ENCODE measurements at places on chromosomes 1 and 21.

DNA sequence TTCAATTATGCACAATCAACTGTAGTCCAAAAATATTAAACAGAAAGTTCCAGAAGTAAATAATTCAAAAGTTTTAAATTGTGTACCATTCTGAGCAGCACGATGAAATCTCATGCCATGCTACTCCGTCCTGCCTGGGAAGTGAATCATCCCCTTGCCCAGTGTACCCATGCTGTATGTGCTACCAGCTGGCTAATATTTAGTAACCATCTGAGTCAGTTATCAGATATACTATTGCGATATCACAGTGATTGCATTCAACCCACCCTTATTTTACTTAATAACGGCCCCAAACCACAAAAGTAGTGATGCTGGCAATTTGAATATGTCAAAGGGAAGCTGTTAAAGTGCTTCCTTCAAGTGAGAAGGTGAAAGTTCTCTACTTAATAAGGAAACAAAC is 56.2 kb downstream of the EVI5 start:
- no peak for DNase-seq

DNA sequence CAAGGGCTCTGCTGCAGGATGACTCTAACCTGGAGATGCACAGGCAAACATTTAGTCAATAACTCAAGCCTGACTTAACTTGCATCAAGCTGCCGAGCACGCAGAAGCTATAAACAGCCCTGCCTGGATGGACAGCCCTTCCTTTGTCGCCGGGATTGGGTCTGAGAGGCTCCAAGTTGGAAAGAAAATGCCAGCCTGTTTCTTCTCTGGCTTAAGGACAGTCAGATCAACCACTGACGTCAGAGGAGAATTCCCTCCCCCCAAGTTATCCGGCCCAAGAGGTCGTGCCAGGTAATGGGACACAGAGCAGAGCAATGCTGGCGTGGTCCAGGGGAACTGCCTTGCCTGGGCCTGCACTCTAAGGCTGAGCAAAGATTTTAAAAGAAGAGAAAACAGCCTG is 27.1 kb upstream of the LRRC38 start:
- no peak for DNase-seq

- DNase-seq = no peak
Measured at GRCh38 chr1:186112280-186112679, 262.8 kb downstream of the TPR start.

DNA sequence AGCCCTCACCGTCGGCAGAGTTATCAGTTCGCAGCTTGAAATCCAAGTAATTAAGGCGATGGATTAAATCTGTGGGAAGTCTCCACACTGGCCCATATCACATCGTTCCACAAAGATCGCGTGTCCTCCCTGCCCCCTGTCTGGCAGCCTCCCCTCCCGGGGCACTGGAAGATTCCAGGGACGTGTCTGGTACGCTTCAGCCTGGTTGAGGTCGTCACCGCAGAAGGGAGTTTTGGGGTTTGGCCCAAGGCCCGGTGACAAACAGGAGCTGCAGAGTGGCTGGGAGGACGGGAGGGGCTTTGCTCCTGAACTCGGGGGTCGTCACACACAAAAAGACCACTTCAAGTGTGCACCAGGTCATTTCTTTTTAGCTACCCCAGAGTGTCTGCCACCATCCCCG is 51.1 kb downstream of the PRDM16 start:
- DNase-seq = no peak

- DNase-seq = no peak
Measured at GRCh38 chr1:232471250-232471649, 158.7 kb downstream of the SIPA1L2 start.

DNA sequence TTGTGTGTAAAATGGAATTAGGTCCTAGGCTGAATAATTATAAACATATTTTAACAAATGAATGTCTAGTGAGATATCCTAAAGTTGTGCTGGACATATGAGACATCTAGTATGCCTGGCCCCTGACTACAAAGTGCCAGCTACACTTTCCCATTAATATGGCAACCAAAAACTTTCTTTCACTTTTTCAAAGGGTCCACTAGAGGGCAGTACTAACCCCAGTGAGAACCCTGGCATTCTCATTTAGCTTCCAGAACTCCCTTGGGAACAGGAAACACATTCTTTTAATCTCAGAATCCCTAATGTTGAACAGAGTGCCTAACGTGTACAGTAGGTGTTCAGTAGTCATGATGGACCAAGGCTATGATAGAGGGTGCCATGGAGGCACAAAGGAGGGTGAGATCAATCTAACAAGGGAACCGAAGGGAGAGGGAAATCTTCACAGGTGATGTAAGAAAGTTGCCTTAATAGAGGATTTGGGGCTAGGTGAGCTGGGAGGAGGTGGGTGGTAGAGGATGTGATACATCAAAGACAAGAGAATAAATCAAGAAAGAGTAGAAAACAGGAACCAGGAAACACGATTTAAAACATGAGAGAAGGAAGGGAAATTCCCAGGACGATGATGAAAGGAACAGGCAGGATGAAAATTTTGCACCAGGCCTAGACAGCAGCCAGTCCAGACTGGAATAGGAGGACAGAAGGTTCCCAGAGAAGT is 41.6 kb downstream of the NSL1 start:
- peak; percentile 75 for DNase-seq

DNA sequence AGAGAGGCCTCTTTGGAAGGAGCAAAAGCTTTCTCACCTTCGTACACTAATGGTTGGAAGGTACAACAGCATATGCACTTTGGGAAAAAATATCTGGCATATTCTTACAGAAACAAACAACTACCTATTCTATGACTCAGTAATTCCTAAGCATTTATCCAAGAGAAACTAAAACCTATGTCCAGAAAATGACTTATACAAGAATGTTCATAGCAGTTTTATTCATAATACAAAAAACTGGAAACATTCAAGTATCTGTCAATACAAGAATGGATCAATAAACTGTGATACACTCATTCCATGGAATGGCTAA is 8.2 kb downstream of the NBPF1 start:
- DNase-seq = no peak

DNA sequence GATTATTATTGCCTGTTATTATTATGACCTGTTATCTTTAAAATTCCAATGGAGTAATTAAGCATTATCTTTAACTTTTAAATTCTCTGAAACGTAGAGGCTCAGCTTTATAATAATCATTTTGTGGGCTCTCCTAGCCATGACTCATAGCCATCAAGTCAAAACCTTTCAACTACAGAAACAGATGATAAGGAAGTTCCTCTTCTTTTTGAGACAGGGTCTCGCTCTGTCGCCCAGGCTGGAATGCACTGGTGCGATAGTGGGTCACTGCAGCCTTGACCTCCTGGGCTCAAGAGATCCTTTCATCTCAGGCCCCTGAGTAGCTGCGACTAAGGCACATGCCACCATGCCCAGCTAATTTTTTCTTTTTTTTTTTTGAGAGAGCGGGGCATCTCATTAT is 43.5 kb downstream of the CHML start:
- no peak for DNase-seq

DNA sequence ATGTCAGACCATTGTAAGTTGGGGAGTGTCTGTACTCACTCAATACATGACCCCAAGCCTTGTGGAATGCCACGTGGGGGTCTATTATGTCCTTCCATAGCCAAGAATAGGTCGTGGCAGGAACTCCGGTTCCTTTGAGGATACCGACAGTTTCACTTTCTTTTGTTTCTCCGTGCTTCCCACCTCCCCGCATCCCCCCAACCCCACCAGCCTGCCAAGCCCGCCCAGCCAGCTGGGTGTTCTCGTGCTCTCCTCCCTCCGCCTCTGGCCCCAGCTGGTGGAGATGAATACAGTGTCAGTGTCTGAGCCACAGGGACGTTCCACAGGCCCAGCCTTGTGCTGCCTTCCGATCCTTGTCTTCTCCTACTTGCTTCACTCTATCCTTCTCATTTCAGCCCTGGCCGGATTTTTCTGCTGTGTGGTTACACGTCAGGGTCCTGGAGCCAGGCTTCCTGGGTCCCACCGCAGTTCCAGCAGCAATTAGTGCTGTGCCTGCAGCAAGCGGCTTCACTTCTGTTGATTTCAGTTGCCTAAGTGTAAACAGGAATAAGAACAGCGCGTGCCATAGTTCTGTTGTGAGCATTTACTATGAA is 4.1 kb upstream of the AGTRAP start:
- DNase-seq = peak; percentile 17

DNA sequence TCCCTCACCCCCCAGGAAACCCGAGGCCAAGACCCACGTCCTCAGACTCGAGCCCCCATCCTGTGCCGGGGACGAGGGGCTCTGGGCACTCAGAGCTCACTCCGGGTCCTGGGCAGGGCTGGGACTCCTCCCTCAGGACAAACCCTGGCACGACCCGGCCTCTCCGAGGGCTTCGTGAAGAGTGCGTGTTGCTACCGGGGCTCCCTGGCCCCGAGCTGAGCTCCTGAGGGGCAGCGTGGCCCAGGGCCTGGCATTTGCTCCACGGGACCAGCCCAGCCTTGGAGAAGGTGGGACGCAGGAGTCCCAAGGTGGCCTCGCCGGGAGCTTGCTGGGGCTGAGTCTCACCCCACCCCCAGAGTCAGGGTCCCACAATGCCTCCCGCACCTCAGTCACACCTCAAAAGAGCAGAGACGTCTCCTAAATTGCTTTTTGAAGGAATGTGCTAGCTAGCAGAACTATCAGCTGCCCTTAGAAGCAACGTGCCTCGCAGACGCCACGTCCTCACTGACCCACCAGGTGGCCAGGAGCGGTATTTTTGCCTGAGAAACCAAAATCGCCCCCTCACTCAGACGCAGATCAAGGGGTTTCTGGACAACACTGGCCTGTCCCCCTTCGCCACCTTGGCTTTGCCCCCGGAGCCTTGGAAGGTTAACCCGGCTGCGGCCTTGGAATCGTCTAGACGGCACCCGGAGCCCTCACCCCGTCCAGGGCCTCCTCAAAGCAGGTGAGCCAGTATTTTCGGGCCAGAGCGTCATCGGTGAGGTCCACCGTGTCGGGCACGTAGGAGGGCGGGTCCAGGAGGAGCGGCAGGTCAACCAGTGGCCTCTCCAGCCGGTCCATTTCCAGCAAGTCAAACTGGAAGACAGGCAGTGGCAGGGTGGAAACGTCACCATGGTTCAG is 11.3 kb downstream of the PANK4 start:
- no peak for DNase-seq

DNA sequence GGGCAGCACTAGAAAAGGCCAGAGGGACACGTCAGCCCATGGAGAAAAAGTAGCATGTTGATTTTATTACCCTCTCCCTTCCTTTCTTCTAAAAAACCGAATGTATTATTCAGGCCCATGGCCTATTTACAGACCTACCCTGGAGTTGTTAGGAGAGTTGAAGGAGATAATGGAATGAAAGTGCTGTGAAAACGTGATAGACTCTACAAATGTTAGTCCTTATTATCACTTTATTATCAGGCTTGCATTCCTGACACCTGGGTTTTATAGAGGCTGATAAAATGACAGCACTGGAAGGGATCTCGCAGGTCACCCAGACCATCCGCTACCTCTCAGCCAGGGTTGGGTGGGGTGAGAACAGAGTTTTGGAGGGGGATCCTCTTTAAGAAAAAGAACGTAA is 60.6 kb upstream of the TLR5 start:
- DNase-seq = no peak

DNA sequence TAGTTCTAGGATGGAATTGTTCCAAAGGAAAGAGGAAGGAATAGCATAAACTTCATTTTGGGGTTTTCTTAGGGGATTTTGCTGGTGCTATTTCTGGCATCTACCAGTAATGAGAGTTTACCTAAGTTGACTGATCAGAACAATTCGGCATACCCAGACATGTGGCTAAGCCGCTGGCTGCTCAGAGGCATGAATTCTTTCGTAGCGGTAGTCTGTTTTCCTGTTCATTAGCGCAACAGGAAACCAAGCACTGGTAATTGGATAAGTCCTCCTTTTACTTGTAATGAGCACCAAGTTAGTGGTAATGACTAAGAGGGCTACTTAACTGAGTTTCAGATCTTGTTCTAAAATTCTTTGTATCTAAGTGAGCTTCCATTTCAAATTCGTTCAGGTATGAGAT is 38.6 kb downstream of the C21orf91 start:
- no peak for DNase-seq

GRCh38 chr1:20432341-20432740 is 53.7 kb downstream of the CAMK2N1 start:
- DNase-seq = no peak

- no peak for DNase-seq
Measured at GRCh38 chr1:72777918-72778317, 495.6 kb upstream of the NEGR1 start.

Data from LoVo (cell line).